ENCODE measurements at places on chromosomes 12 and 14.

GRCh38 chr12:82182601-82183190 is 175.5 kb downstream of the CCDC59 start:
- H3K4me3 ChIP-seq = no peak overlapping the region
- H3K36me3 ChIP-seq = no peaks in the 10 kb centered on the region
- H3K27me3 ChIP-seq = no peaks in the 10 kb centered on the region
- no peaks in the 10 kb centered on the region for H3K4me1 ChIP-seq
- no peak overlapping the region for H3K27ac ChIP-seq
- no peak for DNase-seq

DNA sequence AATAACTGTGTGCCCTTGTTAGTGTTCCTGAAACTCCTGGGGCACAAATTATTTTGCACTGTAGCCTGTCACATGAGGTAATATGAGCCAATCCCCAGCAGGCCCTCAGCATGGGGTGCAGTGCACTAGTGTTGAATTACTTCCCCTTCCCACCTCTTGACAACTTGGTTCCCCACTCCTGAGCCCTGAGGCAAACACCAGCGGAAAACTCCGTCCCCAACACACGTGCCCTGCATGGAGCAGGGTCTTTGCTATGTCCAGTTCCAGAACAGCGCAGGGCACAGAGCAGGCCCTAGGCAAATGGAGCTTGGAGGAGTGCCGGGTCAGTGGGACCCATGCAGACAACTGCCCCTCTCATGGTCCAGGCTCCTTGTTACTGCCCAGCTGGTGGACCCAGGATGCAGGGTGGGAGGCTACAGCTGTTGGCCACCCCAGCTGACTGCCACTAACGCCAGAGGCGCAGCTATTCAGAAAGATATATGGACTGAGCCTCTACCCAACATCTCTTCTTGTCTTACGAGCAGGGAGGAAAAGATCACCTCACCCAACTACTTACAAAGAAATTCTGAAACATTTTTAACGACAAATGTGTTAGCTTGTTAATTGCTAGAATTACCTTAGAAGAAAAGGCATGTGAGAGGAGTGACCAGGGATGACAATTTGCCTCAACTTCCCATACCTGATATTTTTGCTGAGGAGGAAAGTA is 71.6 kb downstream of the NT5DC3 start:
- H3K4me3 ChIP-seq = no peak overlapping the region
- H3K27me3 ChIP-seq = no peaks in the 10 kb centered on the region
- DNase-seq = no peak
- H3K36me3 ChIP-seq = peaks cover 11% of the 10 kb centered on the region

DNA sequence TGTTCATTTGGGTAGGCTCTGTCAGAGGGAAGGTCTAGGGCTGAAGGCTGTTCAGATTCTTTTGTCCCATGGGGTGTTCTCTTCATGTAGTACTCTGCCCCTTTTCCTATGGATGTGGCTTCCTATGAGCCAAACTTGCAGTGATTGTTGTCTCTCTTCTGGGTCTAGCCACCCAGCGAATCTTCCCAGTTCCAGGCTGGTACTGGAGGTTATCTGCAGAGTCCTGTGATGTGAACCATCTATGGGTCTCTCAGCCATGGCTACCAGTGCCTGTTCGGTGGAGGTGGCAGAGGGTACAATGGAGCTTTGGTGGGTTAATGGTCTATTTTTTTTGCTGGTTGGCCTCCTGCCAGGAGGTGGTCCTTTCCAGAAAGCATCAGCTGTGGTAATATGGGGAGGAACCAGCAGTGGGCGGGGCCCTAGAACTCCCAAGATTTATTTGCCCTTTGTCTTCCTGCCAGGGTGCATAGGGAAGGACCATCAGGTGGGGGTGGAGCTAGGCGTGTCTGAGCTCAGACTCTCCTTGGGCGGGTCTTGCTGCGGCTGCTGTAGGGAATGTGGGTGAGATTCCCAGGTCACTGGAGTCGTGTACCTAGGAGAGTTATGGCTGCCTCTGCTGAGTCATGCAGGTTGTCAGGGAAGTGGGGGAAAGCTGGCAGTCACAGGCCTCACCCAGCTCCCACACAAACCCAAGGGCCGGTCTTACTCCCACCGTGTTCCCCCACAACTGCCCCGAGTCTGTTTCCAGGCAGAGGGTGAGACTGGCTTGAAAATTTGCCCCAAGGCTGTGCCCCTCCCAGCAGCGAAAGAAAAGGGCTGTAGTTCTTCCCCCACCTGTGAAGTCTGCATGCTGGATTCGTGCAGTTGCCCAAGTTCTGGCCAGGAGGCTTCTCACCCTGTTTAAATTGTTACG is 17.5 kb downstream of the MTRFR start:
- H3K27me3 ChIP-seq = no peaks in the 10 kb centered on the region
- H3K4me1 ChIP-seq = peaks cover 3% of the 10 kb centered on the region
- no peak for DNase-seq
- peaks cover 40% of the 10 kb centered on the region for H3K36me3 ChIP-seq

- DNase-seq = no peak
- no peak overlapping the region for H3K27ac ChIP-seq
- H3K4me1 ChIP-seq = no peaks in the 10 kb centered on the region
- H3K36me3 ChIP-seq = no peaks in the 10 kb centered on the region
- no peak overlapping the region for H3K4me3 ChIP-seq
- no peaks in the 10 kb centered on the region for H3K27me3 ChIP-seq
These were observed 25.1 kb upstream of the KLRB1 start for GRCh38 chr12:9632766-9633165.

- no peaks in the 10 kb centered on the region for H3K27me3 ChIP-seq
- peak; percentile 10 for DNase-seq
- peaks cover 19% of the 10 kb centered on the region for H3K4me1 ChIP-seq
- no peak overlapping the region for H3K4me3 ChIP-seq
These were observed 25.8 kb upstream of the LRTM2 start for GRCh38 chr12:1794440-1795090.

DNA sequence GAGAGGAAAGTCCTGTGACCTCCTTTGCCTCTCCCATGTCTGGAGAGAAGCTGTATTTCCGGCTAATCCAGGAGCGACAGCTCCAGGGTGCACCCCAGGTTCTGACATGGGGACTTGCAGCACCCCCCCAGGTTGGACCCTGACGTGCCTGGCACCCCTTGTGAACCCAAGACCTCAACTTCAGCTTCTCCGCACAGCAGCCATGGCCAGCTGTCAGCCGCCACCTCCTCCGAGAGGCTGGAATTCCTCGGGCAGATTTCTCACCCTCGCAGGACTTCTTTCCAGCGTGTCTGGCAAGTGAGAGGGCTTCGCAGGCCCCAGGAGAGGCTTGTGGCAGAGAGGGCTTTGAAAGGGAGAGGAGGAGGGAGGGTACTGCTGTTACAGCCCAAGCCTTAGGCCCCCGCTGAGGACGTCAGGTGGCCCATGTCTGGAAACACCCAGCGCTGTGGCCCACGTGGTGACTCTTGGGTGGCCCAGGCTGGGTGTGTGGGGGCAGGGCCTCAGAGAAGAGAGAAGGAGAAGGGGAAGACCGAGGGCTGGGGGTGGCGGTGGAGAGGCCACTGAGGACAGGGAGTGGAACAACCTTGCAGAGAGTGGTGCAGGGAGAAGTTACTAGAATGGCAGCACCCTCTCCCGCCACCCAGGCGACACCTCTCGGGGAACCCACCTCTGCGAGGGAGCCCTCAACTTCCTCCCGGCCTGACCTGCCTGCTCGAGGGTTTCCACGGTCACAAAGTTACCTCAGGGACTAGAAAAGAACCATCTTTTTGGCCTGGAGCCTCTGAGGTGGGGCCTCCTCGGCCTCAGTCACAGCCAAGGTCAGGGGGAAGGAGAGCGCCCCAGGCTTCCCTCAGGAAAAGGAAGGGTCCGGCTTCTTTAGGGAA is 11.7 kb upstream of the RPS6KL1 start:
- DNase-seq = no peak
- no peaks in the 10 kb centered on the region for H3K27me3 ChIP-seq
- H3K4me3 ChIP-seq = no peak overlapping the region
- peaks cover 2% of the 10 kb centered on the region for H3K4me1 ChIP-seq
- H3K36me3 ChIP-seq = no peaks in the 10 kb centered on the region

DNA sequence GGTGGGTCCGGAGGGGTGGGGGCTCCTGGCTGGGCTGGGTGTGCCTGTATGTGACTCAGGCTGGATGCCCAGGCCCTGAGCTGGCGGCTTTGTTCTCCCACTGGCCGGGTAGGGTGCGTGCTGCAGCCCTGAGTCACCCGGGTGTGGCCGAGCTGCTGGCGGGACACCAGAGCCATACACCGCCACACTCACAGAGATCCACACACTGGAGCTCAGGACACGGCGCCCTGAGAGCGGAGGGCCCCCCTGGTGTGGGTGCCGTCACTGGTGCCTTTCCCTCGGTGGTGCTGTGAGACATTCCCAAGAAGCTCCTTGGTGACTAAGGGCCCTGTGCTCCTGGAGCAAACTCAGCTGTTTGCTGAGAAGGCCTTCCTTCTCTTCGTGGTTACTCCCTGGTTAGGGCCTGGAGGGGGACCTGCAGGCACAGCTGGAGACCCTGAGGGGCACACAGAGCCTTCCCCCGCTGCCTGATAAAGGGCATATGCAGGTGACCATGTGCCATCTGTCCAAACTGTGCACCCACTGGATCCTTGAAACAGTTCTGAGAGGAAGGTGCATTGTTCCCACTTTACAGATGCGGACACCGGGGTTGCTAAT is 44.3 kb downstream of the KRT80 start:
- H3K36me3 ChIP-seq = no peaks in the 10 kb centered on the region
- no peak overlapping the region for H3K4me3 ChIP-seq
- H3K27ac ChIP-seq = peak overlapping the region; percentile 91
- H3K27me3 ChIP-seq = no peaks in the 10 kb centered on the region
- H3K4me1 ChIP-seq = peaks cover 14% of the 10 kb centered on the region

DNA sequence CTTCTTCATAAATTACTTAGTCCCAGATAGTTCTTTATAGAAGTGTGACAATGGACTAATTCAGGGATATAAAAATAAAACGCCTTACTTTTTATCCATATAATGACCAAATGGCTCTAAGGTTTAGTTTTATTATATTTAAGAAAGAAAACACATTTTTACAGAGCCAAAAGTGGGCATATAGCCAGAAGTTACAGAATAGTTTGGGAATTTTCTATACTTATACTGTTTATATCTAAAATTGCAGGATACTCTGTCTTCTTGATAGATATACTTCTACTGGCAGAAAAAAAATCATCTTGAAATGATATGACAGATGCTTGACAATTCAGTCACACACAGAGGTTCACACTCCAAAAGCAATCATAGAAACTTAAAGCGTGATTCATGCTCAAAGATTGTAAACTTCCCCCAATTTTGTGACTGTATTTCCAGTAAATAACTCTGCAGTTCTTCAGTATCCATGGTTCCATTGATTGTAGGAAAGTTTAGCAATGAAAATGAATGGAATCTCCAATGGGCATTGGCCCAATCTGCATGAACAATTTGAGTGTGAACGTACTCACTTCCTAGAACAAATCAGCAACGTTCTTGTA is 307.8 kb downstream of the NOVA1 start:
- no peak for DNase-seq
- no peak overlapping the region for H3K27ac ChIP-seq
- no peak overlapping the region for H3K4me3 ChIP-seq
- no peaks in the 10 kb centered on the region for H3K4me1 ChIP-seq

DNA sequence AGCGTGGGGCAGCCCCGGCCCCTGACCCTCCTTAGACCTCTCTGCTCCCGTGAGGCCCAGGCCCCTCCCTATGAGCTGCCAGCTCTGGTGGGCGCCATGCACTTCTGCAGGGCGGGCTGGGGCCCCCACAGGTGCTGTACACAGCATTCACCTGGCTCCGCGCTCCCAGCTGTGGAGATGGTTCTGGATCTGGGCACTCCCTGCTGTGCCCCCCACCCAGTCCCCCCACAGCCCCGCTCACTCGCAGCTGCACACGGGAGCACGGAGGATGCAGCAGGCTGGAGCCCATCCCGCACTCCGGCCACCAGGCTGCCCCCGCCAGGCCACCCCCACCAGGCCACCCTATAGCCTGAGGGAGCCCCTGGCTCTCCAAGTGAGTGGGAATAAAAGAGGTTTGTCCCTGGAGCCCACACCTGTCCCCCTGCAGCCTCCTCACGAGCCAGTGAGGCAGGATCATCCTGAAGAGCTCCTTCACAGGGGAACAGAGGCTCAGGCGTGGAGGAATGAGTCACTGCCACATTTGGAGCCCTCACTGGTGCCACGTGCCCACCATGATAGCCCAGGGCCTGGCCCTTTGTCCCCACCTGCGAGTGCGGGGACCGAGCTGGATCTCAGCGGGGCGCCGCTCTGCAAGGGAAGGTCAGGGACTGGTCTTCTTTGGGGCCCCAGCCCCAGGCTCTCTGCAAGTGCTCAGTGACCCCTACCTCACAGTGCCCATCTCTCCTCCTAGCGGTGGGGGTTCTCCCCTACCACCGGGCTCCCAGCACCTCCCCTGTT is 1.9 kb downstream of the ADSS1 start:
- H3K27me3 ChIP-seq = no peaks in the 10 kb centered on the region
- no peak for DNase-seq
- no peak overlapping the region for H3K4me3 ChIP-seq
- H3K36me3 ChIP-seq = peaks cover 4% of the 10 kb centered on the region

Measured in SK-N-SH (cell line).